Activated gamma-delta T cell treated with anti-CD3 and anti-CD28 coated beads, Interleukin-2, amount 50 U/mL, for 16 hours (primary cell): ENCODE measurements at places on chromosomes 5 and 9.

DNA sequence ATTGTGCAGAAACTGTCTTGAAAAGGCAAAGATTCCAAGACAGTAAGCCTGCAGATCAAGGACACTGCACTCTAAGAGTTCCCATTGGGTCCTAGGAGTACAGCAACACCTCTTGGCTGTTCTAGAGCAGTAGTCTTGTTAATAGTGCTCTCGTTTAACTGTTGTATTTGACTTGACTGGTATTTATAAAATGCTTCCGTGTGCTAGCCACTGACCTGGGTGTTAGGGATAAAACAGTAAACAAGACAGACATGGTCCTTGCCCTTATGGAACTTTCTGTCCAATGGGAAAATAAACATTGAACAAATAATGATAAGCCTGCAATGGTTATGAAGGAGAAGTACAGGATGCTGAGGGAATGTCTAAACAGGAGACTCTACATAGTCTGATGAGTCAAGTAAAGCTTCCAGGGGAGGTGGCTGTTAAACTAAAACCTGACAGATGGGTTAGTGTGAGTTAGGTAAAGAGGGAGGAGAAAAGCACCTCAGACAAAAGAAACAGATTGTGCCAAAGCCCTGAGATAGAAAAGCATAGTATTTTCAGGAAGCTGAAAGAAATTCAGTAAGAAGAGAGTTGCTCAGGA lies 33.3 kb downstream of the TDRD7 start:
- no peak for DNase-seq

DNA sequence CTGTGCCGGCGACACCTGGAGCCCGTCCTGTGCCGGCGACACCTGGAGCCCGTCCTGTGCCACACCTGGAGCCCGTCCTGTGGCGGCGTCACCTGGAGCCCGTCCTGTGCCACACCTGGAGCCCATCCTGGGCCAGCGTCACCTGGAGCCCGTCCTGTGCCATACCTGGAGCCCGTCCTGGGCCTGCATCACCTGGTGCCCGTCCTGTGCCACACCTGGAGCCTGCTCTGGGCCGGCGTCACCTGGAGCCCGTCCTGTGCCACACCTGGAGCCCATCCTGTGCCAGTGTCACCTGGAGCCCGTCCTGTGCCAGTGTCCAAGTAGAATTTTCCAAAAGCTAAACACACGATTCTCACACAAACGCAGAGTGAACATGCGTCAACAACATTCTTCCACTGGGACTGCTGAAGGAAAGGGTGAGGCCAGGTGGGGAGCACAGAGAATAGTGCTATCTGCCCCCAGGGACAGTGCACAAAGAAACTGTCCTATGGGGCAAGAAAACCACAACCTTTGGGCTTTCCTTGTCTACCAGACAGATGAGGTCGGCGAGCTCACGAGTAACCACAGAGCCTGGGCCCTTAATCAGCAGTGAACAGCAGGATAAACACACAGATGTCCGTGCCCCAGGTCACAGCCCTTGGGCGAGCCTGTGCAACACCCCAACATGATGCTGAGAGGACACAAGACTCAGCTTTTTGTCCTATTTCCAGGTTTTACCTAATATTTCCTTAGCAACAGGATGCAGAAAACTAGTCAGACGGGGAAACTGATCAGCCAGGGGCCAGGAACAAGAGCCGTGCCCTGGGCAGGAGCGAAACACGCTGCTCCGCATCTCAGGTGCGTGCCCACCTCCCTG lies 7.9 kb downstream of the QSOX2 start:
- no peak for DNase-seq

GRCh38 chr9:69748304-69748703 lies 11.5 kb downstream of the PTAR1 start:
- DNase-seq: no peak

- DNase-seq: no peak
Measured at GRCh38 chr5:558871-559503, 34.7 kb upstream of the SLC9A3 start.

- no peak for DNase-seq
Measured at GRCh38 chr5:133267601-133268000, 215.8 kb downstream of the HSPA4 start.

DNA sequence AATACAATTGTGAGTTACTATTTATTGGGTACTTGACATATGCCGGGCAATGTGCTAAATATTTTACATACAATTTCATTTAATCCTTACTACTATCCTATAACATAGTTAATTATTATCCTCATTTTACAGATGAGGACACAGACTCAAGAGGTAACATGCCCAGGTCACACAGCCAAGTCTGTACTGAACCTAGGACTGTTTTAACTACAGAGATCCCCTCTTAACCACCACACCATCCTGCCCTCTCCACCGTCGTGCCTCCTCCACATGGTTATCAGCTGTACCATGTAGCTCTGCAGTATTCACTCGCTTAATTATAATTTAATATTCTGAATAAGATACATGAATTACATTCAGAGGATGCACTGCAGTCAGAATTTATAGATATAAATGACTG lies 5.3 kb downstream of the RAB14 start:
- no peak for DNase-seq
